Thymus (tissue), 14 donors: ENCODE measurements at places on chromosomes 3 and 15. TPM values are rescaled to one million over a fixed set of nuclear protein-coding genes. Genes with fewer than 3 reads are reported as not detected.

B3GALNT1 gene
- total RNA-seq: 4.6 TPM

PDCD6IP gene
- total RNA-seq: 62.9 TPM

CCDC13 gene
- total RNA-seq: 0.94 TPM

TEX264 gene
- total RNA-seq: 38.4 TPM

FLNB gene
- 90.5 TPM for total RNA-seq

CELSR3 gene
- 0.38 TPM for total RNA-seq

NMD3 gene
- 35.1 TPM for total RNA-seq

DCLK3 gene
- total RNA-seq: 0.38 TPM

RTP1 gene
- total RNA-seq: 0.05 TPM

MASP1 gene
- 0.14 TPM for total RNA-seq

GOLGA6D gene
- 0.05 TPM for total RNA-seq

C3orf62 gene
- total RNA-seq: 2.3 TPM

GP5 gene
- total RNA-seq: 0.14 TPM
